ENCODE measurements at places on chromosomes 4 and X.
A peak's percentile ranks its signal among the peaks of the same experiment; 100 is the strongest.

DNA sequence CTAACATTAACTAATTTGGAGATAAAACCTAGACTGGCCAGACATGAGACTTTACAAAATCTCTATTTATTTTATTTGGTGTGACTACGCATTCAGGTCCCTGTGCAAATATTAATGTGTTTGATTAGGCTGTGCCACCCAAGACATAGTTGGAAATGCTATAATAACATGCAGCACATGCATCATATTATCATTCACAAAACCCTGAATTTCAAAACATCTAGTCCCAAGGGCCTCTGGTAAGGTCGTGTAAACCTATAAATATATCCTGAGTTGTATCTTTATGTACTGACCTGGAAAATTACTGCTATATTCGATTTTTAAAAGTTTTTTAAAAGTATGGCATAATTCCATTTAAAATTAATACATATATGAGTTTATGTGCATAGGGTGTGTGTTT, 47.1 kb upstream of the FAT4 start:
- no peak for DNase-seq

GRCh38 chr4:89939994-89940393, 45.3 kb downstream of the MMRN1 start:
- no peak for DNase-seq

- no peak for DNase-seq
Observed at GRCh38 chr4:71635139-71635748, 148.6 kb downstream of the GC start.

DNA sequence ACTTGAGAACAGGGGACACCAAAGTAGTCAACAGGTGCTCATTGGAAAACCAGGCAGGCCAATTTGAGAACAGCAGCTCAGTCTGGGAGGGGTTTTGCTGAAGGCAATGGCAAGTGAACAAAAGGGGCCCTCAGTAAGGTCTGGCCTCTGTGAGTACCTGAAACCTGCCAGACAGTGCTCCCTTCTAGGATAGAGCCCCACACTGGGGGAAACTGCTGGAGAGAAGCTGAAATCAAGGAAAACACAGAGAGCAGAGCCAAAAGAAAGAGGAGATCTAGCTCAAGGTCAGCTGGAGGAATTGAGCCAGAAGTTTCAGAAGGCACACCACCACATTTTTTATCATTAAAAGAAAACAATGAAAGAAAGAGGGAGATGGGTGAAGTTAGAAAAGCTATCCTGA, 28.2 kb downstream of the PNMA6E start:
- no peak for DNase-seq

DNA sequence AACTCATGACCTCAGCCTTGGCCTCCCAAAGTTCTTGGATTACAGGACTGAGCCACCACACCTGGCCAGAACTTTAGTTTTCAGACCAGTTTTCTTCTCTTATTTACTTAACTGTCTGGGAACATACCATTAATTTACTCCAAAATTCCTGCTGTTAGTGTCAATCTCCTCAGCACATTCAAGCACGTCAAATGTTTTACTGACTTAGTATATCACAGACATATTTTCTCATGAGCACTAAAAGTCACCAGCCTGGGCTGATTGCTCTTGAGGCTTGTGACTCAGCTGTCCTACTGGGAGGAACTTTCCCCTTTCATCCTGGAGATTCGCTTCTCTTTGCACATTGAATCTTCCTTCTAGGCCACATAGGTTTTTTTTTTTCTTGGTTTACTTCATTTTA, 109.6 kb downstream of the PCDH18 start:
- DNase-seq, result no peak

DNA sequence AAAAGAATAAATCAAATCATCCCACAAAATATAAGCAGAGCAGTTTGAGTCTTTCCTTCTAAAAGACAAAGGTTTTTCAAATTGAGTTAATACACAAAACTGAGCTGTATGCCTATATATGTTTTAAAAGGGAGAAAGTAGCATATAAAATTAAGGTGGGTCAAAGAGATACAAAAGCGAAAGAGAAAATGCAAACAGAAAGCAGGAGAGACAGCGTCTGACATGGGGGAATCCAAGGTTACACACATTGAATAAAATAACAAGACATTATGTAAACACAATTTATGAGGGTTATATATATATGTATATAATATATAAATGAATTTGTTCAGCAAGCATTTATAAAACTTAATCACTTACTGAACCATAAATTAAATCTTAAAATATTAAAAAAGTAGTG, 276.1 kb upstream of the LCORL start:
- no peak for DNase-seq

GRCh38 chr4:8775751-8776355, 95.8 kb downstream of the HMX1 start:
- no peak for DNase-seq

GRCh38 chr4:118774321-118774720, 61.6 kb downstream of the SEC24D start:
- no peak for DNase-seq

GRCh38 chr4:52824270-52824602, 37.9 kb upstream of the RASL11B start:
- DNase-seq, result no peak

DNA sequence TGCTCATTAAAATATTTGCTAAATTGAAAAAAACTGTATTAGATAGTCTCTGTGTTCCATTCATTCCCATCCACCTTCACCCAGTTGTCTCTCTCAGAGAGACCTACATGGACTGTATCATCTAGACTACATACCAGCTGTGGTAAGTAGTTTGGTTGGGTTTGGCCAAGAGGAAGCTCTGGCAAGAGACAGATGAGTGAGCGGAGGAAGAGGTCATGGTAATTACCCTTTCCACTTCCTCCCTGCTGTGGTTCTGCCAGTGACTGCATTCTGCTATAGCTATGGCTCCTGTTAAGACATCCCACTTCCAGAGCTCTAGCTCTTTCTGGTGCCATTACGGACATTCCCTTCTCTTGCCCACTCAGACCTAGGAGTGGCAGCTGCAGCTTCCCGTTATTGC, 239.0 kb upstream of the MID1 start:
- no peak for DNase-seq

GRCh38 chrX:119635799-119636198, 29.6 kb upstream of the NKRF start:
- DNase-seq, result no peak

DNA sequence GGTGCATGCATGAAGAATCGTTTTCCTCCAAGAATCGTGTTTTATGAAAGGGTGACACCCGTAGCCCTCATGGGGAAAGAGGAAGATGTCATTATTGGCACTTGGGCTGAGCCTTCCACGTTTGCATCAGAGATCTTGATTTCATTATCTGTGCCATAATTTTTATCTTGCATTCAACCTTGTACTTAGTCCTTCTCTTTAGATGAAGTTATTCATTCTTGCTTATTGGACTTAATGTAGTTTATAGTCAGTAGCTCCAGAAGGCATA, 66.8 kb downstream of the GAB1 start:
- no peak for DNase-seq

DNA sequence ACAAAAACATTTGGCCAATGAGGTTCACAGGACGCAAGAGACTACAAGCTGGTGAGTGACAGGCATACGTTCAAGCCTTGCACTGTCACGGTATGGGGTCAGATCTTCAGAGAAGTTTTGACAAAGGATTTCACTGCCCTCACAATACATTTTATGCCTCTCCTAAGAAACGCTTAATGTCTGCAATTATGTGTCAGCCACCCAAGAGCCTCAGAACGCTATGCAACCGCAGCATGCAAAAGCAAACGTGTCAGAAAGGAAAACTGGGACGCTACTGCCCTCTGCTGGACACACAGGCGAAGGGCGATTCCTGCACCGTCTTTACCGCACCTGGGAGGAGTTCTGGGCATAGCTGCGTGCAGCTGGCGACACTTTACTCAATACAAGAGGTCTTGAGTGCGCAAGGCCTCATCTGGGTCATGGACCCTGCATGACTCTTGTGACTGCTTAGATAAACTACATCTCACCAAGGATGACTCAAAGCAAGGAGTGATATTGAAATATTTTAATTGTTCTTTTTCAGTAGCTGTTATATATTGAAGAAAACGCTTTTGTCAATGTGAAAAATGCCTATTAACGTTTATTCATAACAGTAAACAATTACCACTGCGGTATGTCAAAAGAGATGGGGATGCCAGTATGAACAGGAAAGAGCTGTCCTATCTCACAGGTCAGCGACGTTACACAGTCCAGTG, 147.6 kb upstream of the FRG1 start:
- peak; percentile 79 for DNase-seq

GRCh38 chrX:40279762-40280161, 182.0 kb upstream of the BCOR start:
- DNase-seq, result no peak

- DNase-seq, result no peak
Observed at GRCh38 chr4:151676301-151676700, 84.5 kb downstream of the GATB start.

- peak; percentile 80 for DNase-seq
Observed at GRCh38 chr4:118086344-118086743, 52.1 kb downstream of the NDST3 start.

DNA sequence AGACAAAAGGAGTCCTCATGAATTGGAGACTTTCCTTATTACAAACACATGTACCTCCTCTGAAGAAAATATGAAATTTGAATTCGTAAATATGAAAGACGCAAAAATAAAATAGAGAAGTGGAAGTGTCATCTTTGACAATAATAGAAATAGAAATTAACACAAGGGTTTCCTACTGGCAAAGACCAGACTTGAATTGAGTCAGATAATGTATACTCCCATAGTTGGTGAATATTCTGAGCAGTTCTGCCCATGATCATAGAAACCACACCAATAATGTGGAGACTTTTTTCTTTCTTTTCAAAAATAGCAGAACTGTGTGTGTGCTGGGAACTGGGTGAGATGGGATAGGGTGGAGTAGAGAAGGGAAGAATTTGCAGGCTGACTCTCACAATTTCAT, 277.7 kb upstream of the TET2 start:
- no peak for DNase-seq

DNA sequence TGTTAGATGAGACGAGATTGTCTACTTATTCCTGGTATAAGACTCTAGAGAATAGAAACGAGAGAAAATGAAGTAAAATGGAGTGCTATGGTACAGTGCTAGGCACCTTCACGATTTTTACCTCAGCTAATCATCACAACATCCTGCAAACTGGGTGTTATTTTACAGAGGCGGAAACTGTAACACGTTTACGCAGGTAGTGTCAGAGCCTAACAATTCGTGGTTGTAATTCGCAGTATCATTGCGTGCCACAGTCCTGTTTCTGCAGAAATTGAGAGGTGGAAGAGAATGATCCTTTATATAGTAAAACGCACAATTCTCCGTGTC, 383 bp upstream of the TBC1D19 start:
- DNase-seq, result no peak

GRCh38 chr4:21873145-21873544, 75.4 kb downstream of the KCNIP4 start:
- no peak for DNase-seq

DNA sequence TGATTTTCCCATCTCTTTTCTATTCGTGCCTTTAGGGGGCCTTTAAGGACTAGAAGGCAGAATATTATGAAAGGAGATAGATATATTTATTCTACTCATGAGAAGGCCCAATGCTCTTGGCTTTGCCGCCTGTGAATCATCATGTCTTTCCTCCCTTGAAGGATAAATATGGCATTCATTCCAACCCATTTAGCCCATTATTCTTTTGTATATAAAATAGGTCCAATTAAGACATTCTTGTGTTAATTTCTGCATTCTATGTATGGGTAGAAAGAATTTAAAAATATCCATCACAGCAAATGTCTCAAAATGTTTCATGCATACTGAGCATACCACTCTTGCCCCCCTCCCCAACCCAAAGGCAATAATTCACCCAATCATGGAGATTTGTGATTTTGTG, 115.1 kb downstream of the AFF2 start:
- no peak for DNase-seq

DNA sequence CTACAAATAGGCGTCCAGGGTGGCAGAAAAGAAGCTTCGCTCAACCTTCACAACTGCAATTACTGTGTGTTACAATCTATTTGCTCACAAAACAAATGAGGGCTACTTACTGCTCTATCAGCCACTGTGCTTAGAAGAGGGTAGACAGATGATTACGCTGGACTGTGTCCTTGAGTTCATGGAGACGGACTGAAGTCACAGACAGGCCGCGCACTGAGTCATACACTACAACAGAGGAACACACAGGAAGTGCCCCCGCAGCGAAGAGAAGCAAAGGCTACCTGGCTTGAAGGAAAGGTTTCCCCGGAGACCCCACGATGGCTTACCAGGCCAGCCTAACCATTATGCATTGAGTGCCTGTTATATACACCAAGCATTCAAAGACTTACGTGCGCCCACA, 25.6 kb downstream of the FAT1 start:
- DNase-seq, result no peak

- DNase-seq, result no peak
Observed at GRCh38 chr4:159564615-159565014, 461.7 kb downstream of the RAPGEF2 start.

- DNase-seq, result no peak
Observed at GRCh38 chr4:143224255-143224654, 39.5 kb downstream of the USP38 start.

- DNase-seq, result peak; percentile 60
Observed at GRCh38 chr4:88646528-88647280, 50.9 kb downstream of the NAP1L5 start.

DNA sequence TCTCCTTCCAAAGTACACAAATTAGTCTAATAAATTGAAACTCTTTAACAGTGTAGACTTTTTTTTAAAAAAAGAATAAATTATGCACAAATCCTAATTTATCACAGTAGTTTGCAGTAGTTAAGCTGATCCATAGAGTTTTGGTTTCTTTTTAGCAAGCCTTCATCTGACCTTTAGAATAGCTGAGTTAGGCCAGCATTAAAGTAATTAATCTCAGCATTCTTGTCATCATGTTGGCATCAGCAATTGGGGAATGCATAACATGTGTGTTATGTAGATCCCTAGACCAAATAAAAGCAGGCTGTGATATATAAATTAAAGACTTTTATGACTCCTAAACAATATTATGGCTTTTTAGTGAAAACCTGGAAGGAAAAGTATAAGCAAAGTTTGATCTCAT, 426.5 kb upstream of the PABPC4L start:
- no peak for DNase-seq

- DNase-seq, result peak; percentile 60
Observed at GRCh38 chrX:119880552-119881437, 9.2 kb downstream of the NDUFA1 start.

GRCh38 chr4:158760866-158761265, 8.0 kb upstream of the FNIP2 start:
- no peak for DNase-seq
